ENCODE measurements at places on chromosomes 2 and 18.

GRCh38 chr2:7670905-7671641 is 753.9 kb downstream of the RNF144A start:
- no peak for DNase-seq

GRCh38 chr2:39141334-39142271 is 20.8 kb upstream of the SOS1 start:
- no peak for DNase-seq

- no peak for DNase-seq
Observed at GRCh38 chr2:171991027-171991426, 8.7 kb upstream of the METAP1D start.

GRCh38 chr2:176003958-176004357 is 1.9 kb upstream of the LNPK start:
- no peak for DNase-seq

DNA sequence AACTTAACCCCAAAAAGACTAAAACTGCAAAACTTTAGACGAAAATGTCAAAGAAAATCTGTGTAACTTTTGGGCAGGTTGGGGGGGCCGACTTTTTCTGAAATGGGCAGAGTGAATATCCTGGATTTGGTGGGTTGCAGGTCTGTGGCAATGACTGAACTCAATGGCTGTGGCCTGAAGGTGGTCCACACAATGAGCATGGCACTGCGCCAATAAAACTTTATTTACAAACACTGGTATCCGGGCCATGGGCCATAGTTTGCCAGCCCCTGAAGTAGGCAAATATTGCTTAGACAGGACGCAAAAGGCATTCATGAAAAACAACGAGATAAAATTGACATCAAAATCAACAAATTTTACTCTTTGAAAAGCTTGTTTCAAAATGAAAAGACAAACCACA is 66.2 kb downstream of the RTP5 start:
- DNase-seq: no peak

DNA sequence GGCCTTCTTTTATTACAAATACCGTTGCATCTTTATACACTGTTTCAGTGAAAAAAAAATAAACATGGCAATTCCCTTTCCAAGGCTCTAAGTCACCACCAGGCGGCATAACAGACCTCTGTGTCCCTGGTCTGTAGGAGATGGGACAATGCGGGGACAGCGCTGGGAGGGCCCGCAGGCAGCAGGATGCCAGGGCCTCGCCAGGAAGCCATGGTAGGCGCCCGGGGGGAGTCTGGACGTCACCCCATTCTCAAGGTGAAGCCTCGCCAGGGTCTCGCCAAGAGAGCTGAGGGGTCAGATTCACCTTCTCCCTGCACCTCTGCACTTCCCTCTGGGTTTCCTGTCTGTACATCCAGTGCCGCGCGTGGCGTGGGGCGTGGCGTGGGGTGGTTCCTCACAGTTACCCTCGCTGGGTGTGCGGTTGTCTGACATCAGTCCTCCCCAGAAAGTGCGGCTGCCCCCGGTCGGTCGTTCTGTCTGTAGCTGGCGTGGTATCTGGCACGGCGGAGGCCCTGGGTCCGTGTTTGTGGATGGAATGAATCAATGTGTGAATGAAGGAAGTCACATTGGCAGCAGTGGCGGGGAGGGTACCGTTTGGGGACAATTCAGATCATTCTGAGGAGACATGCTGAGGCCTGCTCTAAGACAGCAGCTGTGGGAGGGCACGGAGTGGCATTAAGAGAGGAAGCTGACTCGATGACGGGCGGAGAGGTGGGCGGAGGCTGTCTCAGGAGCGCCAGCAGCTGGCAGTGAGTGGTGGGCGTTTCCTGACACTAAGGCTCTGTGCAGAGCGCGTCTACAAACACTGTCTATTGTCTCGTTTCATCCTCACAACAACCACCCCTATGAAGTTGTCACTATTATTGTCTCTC is 46.0 kb downstream of the LRRFIP1 start:
- DNase-seq: no peak

- DNase-seq: peak; percentile 39
Observed at GRCh38 chr2:104844807-104845551, 8.9 kb upstream of the POU3F3 start.

GRCh38 chr2:190792956-190793888 is 87.4 kb upstream of the GLS start:
- no peak for DNase-seq

DNA sequence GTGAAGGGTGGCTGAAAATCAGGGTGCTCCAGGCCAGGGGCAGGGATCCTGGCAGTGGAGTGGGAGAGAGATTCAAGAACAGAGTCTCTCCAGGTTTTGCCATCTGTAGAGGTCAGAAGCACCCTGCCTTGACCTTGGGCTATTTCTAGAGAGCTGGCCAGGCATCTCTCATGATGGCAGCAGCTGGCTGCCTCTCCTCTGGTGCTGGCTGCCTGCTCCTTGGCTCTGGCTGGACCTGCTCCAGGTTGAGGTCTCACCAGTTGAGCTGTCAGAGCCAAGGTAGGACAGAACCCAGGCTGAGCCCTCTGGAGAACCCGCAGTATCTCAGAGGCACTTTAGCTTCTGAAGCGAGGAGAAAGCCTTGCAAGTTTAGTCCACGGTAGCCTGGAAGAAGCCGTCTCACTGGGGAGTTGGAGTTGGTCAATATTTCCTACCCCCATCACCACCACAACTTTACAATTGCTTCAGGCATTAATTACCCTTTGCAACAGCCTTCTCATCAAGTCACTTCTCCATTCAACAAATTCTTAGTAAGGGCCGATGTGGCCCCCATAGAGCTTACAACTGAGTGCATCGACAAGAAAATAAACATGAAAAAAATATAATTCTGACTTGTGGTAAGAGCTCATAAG is 25.6 kb downstream of the GNLY start:
- no peak for DNase-seq

- no peak for DNase-seq
Observed at GRCh38 chr2:28052691-28053090, 162.2 kb downstream of the BABAM2 start.

DNA sequence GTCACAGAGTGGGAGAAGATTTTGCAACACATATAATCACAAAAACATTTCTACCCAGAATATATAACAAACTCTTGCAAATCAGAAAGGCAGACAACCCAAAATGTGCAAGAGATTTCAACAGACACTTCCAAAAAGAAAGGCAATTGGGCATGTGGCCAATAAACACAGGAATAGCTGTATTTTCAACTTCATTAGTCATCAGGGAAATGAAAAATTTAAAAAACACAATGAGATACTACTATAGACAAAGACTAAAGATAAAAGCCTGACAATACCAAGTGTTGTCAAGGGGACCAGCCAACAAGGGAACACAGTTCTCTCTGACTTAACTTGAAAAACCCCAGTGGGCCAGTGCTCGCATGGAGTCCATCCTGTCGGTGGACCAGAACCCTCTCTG is 40.5 kb downstream of the MTHFD2 start:
- no peak for DNase-seq

DNA sequence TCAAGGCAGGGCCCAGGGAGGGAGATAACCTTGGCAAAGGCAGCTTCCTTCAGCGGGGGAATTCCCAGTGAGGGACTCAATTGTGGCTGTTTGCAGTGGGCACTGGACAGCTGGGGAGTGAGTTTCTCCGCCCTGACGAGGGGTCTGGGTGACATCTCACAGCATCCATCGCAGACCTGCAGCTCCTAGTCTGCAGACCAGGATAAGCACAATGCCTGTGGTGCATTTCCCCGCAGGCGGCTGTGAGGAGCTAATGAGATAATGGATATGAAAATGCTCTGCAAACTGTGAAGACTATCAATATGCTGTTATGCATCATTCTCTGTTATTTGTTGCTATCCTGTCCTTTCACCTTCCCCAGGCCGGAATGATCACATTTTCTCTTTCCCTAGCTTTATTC is 30.0 kb upstream of the CYP1B1 start:
- no peak for DNase-seq

DNA sequence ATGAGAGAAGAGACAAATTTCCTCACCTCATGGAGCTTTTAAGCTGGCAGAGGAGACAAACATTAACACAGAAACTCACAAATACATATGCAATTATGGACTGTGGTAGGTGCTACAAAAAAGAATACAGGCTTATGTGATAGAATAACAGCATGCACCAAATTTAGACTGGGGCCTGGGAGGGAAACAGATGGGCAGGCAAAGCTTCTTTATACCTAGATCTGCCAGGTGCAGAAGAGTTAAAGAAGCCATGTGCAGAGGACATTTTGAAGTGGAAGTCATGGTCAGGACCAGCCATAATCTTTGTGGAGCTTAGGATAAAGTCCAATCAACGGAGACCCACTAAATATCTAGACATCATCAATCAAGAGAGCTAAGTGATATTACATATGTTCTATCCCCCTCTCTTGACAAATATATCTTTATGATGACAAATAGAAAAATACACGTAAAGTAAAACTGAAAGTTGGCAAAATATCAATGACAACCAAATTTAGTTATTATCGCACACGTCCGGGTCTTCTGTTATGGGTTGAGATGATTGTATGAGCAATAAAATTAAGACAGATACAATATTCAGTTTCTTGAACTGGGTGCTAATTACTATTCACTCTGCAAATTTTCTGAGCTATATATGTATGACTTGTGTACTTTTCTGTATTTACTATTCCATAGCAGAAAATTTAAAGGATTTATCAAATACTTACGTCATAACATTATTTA is 44.1 kb downstream of the CD28 start:
- DNase-seq: no peak

GRCh38 chr2:82412021-82412420 is 2047.1 kb downstream of the SUCLG1 start:
- no peak for DNase-seq

GRCh38 chr2:224389317-224389716 is 12.6 kb downstream of the FAM124B start:
- no peak for DNase-seq

- no peak for DNase-seq
Observed at GRCh38 chr2:9335322-9335832, 88.0 kb downstream of the ITGB1BP1 start.

- no peak for DNase-seq
Observed at GRCh38 chr18:58349650-58350049, 279.2 kb downstream of the ALPK2 start.
